Right lobe of liver (tissue), 6 donors: ENCODE measurements at places on chromosomes 12 and 14. TPM values are rescaled to one million over a fixed set of nuclear protein-coding genes. Genes with fewer than 3 reads are reported as not detected.

DNA sequence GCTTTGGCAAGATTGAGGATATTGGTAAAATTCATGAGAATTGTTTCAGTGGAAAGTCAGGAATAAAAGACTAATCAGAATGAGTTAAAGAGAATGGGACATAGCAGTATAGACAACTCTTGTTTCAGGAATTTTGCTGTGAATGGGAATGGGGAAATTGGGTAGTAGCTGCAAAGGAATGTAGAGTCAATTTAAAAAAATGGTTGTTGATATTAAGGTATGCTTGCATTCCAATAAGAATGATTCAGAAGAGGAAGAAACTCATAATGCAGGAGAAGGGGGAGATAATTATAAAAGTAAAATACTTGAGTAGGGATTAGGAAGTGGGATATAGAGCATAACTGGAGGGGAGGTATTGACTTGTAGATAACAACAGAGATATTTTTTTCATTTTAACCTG, 40.7 kb downstream of the MNAT1 start:
- no peak overlapping the region for H3K27ac ChIP-seq
- no peaks in the 10 kb centered on the region for H3K36me3 ChIP-seq
- no peak for DNase-seq
- no peak overlapping the region for H3K4me3 ChIP-seq

The CCT2 gene
- 51.8 TPM for total RNA-seq

GRCh38 chr14:105283899-105284298, 16.9 kb downstream of the BRF1 start:
- no peaks in the 10 kb centered on the region for H3K36me3 ChIP-seq
- no peak overlapping the region for H3K27ac ChIP-seq
- H3K27me3 ChIP-seq = no peaks in the 10 kb centered on the region

DNA sequence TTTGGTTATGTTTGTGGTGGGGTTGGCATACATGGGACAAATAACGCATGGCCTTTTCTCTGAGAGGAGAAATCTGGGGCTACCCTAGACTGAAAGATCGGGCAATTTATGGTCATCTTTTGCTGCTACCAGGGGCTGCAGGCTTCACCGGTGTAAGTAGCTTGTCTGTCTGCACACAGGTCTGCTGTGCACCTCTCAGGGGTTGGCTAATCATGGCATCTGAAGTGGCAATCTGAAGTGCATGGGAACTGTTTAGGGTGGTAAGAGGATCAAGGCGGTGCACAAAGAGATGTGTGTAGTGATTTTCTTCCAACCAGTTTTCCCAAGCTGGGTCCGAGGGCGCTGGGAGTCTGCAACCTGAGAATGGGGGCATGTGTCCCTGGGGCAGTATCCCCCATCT, 141.3 kb downstream of the EMP1 start:
- H3K27ac ChIP-seq = no peak overlapping the region
- H3K4me3 ChIP-seq = no peak overlapping the region
- DNase-seq = no peak

The TNFAIP2 gene
- total RNA-seq = 38.8 TPM

GRCh38 chr12:101854747-101855146, 22.6 kb upstream of the DRAM1 start:
- no peaks in the 10 kb centered on the region for H3K27me3 ChIP-seq
- no peaks in the 10 kb centered on the region for H3K4me1 ChIP-seq
- no peak for DNase-seq
- no peak overlapping the region for H3K27ac ChIP-seq

DNA sequence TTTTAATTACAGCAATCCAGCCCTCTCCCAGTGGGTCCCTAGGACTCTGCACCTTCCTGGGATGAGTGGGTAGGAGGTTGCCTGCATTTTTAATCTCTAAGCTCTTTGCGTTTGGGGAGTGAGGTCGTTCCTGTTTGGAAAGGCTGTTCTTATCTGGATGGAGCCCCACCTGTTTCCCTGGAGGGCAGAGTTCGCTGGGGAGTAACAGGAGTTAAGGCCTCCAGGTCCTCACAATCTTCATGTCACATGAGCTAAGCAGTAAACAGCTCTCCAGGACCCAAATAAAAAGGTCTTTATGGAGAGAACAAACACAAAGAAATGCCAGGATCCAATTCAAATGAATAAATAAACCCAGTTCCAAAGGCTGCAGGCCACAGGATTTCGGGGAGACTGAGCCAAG, 56.0 kb upstream of the RFLNA start:
- no peak for DNase-seq
- H3K4me3 ChIP-seq = no peak overlapping the region
- no peaks in the 10 kb centered on the region for H3K36me3 ChIP-seq
- H3K27me3 ChIP-seq = no peaks in the 10 kb centered on the region

- H3K27me3 ChIP-seq = no peaks in the 10 kb centered on the region
- no peak overlapping the region for H3K4me3 ChIP-seq
- no peaks in the 10 kb centered on the region for H3K4me1 ChIP-seq
- H3K36me3 ChIP-seq = no peaks in the 10 kb centered on the region
Observed at GRCh38 chr12:78530100-78530765, 334.3 kb upstream of the SYT1 start.

The TGM1 gene
- total RNA-seq = 0.43 TPM

The MANSC4 gene
- total RNA-seq = not detected

The FGF23 gene
- not detected for total RNA-seq

DNA sequence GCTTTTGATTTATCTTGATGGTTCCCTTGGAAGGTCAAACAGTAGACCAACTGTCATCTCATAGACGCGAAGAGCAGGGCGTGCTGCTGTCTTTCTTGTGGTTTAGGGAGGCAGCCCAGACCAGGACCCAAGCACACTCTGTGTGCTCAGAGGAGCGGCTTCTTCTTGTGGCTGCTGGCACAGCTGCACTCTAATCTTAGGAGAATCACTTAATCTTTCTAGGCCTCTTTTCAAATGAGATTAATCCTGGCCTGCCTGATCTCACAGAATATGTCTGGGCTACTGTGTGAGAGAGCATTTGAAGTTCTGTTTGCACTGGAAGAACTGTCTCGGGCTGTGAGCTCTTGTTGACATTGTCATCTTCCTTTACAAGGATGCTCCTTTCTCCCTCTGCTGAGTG, 60.0 kb upstream of the TRAF3 start:
- H3K4me1 ChIP-seq = no peaks in the 10 kb centered on the region
- DNase-seq = no peak
- H3K27me3 ChIP-seq = no peaks in the 10 kb centered on the region
- H3K4me3 ChIP-seq = no peak overlapping the region
- H3K27ac ChIP-seq = no peak overlapping the region
- H3K36me3 ChIP-seq = peaks cover 13% of the 10 kb centered on the region

The ABCC9 gene
- 40.4 TPM for total RNA-seq

DNA sequence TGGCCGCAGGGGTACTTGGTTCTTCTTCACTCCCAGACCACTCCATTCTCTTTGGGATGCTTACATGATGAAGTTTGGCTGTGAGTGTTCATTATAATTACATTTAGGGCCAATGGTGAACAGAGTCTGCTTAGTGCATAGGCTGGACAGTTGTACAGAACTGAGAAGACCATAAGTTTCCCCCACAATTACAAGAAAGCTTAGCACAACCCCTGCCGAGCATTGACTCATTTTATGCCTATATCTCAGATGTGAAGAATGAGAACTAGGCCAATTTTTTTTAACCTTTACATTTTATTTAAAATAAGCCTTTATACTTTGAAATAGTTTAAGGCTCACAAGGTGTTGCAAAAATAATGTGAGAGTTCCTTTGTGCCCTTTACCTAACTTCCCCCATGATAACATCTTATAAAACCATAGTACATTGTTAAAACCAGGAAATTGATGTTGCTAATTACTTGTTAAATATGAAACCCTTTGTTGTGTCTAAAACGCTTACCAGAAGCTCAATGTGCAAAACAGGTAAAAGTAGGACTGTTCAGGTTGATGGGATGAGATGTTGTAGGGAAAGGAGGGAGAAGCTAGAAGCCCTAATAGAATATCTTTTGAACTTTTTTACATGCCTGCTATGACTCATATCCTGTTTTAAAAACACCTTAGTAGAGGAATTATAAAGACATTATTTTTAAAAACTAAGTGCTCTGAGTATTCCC, 47.2 kb downstream of the ALDH1L2 start:
- DNase-seq = no peak
- H3K4me3 ChIP-seq = no peak overlapping the region
- H3K27ac ChIP-seq = no peak overlapping the region
- H3K27me3 ChIP-seq = no peaks in the 10 kb centered on the region
- H3K36me3 ChIP-seq = no peaks in the 10 kb centered on the region

The OTX2 gene
- total RNA-seq = not detected

GRCh38 chr14:96139879-96140278, 64.8 kb upstream of the BDKRB2 start:
- H3K4me1 ChIP-seq = no peaks in the 10 kb centered on the region
- no peaks in the 10 kb centered on the region for H3K27me3 ChIP-seq
- no peak for DNase-seq
- H3K4me3 ChIP-seq = no peak overlapping the region
- H3K27ac ChIP-seq = no peak overlapping the region
- no peaks in the 10 kb centered on the region for H3K36me3 ChIP-seq

The TNS2 gene
- 64.0 TPM for total RNA-seq

DNA sequence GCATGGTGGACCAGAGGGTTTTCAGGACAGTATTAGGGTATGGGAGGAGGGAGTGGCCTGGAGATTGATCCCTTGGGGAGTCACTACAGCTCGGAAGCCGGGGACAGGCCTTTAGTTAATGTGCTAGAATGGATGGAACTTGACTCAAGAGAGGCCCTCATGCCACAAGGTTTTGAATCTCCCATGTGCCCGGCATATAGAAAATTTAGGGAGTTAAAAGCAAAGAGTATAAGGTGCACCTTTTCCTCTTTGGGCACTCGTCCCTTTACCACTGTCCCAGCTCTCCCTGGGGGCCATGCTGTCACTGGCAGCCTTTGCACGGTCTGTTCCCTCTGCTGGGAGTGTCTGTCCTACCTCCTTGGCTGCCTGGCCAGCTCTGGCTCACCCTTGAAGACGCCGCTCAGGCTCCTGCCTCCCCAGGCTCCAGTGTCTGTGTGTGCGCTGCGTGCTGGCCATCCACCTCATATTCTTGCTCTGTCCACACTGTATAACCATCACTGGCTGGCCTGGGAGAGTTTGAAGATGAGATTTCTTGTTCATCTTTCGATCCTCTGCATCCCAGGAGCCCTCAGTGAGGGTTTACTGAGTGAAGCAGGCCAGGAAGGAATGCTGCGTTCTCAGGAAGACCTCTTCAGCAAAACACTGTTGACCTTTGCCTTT, 161.3 kb downstream of the ZFP36L1 start:
- peak overlapping the region; percentile 92 for H3K27ac ChIP-seq
- H3K27me3 ChIP-seq = no peaks in the 10 kb centered on the region
- no peak for DNase-seq
- H3K4me1 ChIP-seq = no peaks in the 10 kb centered on the region
- H3K36me3 ChIP-seq = no peaks in the 10 kb centered on the region
- H3K4me3 ChIP-seq = no peak overlapping the region

DNA sequence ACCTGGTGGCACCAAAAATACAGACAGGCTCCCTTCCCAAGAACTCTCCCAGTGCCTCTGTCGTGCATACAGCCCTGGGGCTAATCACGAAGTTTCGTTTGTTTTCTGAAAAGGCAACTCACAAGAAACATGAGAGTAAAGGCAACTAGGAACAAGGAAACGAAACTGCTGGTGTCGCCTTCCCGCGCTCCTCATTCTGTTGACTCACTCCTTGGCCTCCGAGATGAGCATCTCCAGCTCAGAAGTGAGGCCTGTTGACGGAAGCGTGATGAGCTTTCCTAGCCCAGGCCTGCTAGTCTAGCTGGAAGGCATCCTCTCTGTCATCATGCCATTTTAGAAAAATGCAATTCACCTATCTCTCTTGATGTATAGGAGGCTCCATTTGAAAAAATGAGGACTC, 50.5 kb downstream of the TTC9 start:
- H3K36me3 ChIP-seq = no peaks in the 10 kb centered on the region
- no peak for DNase-seq
- H3K27me3 ChIP-seq = no peaks in the 10 kb centered on the region
- H3K4me3 ChIP-seq = no peak overlapping the region

The IRAK4 gene
- total RNA-seq = 6.5 TPM

DNA sequence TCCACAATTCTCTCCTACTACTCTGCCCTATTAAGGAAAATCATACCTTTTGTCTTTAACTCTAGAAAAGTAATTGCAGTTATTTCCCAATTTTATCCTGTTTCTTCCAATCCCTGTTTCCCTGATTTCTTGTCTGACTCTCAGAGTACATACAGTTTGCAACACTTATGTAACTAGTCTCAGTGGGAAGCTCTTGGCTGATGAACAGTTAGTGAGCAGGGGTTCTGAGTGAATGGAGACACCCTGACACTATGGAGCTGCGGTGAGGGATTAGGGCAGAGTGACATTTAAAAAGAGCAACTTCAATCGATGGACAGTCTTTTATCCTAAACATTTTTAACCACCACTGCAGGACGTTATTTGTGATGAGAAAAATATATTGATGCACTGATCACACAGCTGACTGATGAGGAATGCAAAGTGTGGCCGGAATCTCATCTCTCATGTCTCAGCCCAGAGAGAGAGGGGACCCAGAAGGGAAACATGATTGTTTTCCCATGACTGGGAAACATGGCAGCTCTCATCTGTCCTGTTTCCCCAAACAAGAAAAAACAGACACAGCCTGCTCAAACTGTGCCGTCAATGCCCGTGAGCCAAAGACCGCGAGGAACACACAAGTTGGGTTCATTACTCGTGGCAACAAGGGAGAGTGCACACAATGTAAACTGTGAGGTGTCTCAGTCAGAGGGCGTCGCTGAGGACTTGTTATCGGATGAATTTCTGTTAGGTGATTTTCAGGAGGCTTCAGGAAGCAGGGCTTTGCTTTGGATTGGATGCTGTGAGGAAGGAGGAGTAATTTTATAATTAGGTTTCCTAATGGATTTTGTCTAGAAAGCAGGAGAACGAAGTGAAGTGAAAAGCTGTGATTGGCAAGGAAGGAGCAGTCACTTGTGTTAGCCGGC, 5.2 kb upstream of the SLC6A13 start:
- no peaks in the 10 kb centered on the region for H3K4me1 ChIP-seq
- H3K36me3 ChIP-seq = no peaks in the 10 kb centered on the region
- H3K4me3 ChIP-seq = no peak overlapping the region
- no peaks in the 10 kb centered on the region for H3K27me3 ChIP-seq
- no peak for DNase-seq

GRCh38 chr12:68608191-68608590, 2.5 kb upstream of the RAP1B start:
- DNase-seq = no peak
- no peaks in the 10 kb centered on the region for H3K27me3 ChIP-seq
- no peak overlapping the region for H3K4me3 ChIP-seq

The PRB4 gene
- total RNA-seq = not detected

The SLC38A4 gene
- total RNA-seq = 408 TPM

The TWF1 gene
- total RNA-seq = 49.1 TPM

DNA sequence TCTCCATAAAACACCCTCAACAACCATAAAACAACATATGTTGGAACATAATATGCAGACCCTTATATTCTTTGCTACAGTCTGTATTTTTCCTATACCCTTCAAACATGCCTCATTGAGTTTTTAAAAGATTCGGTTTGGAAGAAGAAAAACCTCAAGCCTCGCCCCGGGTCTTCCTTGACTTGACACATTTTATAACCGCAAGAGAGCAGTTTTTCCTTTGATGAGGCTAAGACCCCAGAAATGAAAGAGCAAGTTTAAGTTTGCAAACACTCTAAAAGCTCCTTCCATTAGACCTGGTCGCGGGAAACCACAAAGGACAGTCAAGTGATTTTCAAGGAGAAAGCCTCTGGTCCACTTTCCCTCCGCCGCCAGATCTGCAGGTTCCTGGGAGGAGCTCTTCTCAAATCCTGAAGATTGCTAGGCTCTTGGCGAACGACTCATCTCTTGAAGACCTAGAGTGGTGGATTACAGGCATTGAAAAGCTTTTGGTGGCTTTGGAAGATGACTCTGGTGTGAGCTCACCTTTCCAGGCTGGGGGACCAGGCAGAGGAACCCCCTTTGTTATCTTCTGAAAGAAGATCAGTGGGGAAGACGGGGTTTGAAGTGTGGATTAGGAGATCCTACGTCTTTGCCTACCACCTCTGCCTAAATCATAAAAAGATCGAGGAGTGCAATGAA, at the start of gene ASCL4:
Gene ASCL4 (plus strand): TSS at position 356 of the 681 bp plus-strand sequence. CDS start 515 bp downstream, outside the sequence.
- H3K27me3 ChIP-seq = peaks cover 4% of the 10 kb centered on the region
- no peaks in the 10 kb centered on the region for H3K4me1 ChIP-seq
- H3K4me3 ChIP-seq = no peak within 1 kb of the TSS
- H3K36me3 ChIP-seq = no peaks in the 10 kb centered on the region
- no peak within 1 kb of the TSS for H3K27ac ChIP-seq
